Activated CD8-positive, alpha-beta memory T cell treated with anti-CD3 and anti-CD28 coated beads, Interleukin-2, amount 50 U/mL, for 4 hours (primary cell): ENCODE measurements at places on chromosomes 6 and 20.

- DNase-seq, result no peak
Observed at GRCh38 chr6:56618050-56618449, 24.6 kb downstream of the DST start.

- no peak for DNase-seq
Observed at GRCh38 chr6:68760941-68761676, 126.0 kb downstream of the ADGRB3 start.

DNA sequence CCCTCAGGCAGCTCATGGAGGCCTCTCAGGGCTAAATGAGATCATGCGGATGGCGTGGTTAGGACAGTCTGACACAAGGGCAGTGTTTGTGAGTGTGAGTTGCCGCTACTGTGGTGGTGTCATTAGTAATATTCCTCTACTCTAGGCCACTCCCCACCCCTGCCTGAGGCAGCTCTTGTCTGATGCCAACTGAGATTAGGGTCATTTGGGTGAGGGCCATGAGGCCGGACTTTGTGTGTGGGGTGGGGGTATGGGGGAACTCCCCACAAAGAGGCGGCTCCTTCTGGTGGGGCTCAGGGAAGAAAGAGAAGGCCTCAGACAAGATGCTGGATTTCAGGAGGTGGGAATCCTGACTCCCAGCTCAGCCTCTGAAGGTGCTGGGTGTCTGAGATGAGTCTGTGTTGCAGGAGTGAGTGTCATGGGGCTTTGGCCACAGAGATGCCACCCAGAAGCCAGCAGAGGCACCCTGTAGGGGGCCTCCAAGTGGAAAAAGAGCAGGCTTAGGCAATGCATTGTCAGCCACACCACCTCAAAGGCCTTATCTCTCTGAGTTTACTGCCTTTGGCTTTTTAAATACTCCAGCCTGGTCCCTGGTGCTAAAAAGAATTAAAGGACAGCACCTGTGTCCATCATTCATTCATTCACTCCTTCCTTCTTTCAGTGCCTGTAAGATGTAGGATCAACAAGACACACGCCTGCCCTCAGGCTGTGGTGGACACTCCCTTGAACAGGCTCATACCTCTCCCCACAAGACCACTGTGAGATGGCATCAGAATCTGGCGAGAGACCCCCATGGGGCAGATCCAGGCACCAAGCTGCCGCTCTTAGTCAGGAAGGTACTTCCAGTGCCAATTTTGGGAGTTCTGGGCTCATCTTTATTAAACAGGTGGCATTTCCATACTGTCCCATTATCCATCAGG, 175.2 kb downstream of the MRPL14 start:
- DNase-seq, result no peak

GRCh38 chr20:63140514-63141433, 75.2 kb downstream of the YTHDF1 start:
- DNase-seq, result no peak

GRCh38 chr20:14498772-14499171, 161.4 kb upstream of the FLRT3 start:
- no peak for DNase-seq

GRCh38 chr20:11810311-11811083, 107.2 kb upstream of the BTBD3 start:
- DNase-seq, result no peak

DNA sequence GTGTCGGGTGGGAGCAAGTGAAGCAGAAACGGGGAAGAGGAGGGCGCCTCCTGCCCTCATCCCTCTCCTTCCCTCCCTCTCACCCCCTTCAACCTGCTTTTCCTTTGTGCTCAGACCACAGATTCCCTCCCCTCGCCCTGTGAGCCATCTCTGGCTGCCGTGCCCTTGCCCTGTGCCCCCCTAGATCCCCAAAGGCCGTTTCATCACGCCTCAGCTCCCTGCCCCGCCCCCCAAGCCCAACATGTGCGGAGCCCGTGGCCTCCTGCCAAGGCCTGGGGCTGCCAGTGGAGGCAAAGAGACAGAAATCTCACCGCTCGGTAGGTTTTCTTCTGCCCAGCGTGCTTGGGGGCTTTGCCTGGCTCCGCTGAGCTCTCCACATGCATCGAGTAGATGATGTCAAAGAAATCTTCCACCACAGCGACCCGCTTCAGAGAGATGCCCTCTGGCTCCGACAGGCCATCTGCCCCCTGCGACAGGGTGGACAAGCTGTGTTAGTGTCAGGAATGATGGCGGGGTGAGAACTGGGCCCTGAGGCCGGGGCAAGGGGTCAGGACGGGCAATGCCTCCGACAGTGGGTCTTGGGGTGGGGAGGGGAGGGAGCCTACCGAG, 57.6 kb downstream of the NOL4L start:
- no peak for DNase-seq

DNA sequence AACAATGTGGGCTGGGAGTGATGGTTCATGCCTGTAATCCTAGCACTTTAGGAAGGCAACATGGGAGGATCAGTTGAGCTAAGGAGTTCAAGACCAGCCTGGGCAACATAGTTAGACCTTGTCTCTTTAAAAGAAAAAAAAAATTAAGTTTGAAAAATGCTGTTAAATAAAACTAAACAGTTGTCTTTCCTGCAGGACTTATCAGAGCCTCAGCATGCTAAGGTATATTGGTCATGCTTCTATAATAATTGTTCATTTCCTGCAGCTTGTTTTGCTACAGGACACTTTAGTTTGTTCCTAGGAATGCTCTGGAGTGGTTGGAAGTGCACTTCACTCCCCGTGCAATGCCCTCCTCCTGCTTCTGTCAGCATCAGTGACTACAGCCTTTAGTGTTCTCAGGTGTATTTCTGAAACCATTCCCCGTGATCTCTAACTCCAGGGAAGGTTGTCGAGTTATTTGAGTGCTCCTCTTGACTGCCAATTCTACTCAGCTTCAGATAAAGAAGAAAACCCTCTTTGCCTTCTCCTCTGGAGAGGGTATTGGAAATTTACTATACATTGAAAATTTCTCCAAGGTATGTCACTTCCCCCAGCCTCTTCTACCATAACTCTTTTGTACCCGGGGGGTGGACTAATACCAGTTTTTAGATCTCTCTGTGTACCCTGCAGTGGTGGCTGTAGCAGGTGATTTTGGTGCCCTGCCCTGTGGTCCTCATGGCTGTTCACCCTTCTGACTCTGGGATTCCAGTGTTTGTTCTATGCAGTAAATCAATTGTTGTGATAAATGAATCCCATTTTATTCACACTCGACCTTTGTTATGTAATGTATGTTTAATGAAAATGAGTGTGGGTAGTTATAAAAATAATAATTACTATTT, 33.8 kb downstream of the NHLRC1 start:
- no peak for DNase-seq

DNA sequence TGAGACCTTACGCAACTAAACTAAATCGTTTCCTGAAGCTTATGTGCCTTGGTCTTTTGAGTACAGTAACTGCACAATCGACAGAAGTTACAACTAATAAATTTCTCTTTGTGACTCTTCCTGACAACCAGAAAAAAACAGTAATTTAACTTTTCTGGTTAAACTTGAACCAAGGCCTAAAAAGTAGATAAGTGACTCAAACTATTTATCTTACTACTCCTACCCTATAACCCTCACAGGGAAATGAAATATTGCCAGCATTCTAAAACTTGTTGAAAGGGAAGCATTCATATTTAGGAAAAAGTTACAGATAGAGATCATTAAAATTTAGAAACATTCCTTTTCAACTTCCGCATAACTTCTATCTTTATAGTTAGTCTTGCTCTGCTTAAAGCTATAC, 1034.4 kb downstream of the EYS start:
- DNase-seq, result no peak

DNA sequence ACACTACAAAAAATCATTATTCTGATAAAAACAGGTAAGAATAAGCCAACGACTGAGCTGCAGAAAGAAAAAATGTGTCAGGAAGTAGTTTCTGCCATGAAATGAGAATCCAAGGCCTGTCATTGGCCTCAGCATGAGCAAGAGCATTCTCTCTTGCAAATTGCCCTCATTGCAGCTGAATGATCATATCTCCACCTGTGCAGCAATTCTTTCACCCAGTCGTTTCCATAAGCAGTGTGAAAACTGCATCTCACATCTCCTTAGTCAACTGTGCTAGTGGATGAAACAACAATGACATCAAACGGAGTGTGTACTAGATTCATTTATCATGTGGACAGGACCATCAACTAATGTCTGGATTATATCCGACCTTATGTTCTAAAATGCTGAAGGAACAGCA, 88.2 kb upstream of the STXBP5 start:
- DNase-seq, result no peak

DNA sequence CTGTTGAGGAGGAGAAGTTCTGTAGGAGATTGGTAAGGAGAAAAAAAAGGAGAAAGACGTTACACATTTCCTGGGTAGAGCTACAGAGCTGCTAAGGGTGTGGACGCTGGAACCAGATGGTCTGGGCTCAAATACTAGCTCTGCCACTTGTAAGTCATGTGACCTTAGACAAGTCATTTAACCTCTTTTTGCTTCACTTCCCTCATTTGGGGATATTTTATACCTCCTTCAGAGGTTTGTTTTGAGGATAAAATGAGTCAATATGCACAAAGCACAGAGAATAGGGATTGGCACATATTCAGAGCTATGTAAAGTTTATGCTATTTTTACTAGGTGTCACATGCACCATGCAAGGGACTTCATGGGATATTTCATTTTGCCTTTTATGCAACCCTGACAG, 708.8 kb downstream of the DHX35 start:
- DNase-seq, result no peak

DNA sequence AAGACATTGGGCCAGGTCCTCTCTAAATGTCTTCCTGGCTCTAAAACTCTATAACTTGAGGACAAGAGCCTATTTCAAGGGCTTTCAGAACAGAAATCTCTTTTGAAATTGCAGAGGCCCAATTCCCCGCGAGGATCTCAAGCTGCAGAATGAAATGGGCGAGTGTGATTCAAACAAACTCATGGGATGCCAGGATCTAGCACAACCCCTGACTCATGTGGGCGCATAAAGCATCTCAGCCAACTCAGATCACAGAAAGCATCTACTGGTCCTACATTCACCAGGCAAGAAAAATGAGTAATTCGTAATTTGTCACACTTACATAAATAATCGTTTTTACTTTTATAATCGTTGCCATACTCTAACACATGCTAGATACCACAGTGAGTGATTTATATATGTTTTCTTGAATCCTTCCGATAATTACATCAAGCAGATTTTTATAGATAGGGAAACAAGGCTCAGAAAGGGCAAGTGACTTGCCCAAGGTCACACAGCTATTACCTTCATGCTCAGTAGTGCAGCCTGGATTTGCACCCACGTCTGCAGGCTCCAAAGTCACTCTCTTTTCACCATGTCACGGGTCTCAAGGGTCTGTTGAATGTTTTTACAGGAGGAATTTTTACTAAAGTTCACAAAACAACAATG, 26.2 kb downstream of the FOXF2 start:
- DNase-seq, result no peak

GRCh38 chr20:47126709-47127108, 229.8 kb downstream of the ZMYND8 start:
- no peak for DNase-seq

DNA sequence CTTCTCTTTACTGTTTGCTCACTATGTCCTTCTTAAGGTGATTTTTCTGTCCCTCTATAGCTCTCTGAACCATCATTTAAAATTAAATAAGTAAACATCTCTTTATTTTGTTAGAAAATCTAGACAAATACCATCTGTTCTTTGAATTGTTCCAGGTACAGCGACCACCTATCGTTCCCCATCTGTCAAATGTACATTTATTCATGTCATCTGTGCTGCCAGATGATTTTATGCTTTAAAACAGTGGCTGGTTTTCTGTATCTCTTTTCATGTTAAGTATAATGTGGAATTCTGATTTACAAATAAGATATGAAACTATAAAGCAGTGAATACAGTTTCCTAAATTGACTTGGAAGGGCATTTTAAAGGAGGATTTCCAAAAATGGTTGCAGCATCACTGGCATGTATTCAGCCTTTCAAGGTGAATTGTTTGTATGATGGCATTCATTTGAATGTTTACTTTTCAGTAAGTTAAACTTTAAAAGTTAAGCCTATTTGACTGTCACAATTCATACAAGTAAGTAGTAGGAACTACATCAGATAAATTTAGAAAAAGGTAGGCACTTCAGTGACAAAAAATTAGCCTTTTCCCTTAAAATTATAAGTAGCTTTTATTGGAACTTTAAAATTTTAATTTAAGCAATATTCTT, 92.6 kb upstream of the CLVS2 start:
- DNase-seq, result no peak

DNA sequence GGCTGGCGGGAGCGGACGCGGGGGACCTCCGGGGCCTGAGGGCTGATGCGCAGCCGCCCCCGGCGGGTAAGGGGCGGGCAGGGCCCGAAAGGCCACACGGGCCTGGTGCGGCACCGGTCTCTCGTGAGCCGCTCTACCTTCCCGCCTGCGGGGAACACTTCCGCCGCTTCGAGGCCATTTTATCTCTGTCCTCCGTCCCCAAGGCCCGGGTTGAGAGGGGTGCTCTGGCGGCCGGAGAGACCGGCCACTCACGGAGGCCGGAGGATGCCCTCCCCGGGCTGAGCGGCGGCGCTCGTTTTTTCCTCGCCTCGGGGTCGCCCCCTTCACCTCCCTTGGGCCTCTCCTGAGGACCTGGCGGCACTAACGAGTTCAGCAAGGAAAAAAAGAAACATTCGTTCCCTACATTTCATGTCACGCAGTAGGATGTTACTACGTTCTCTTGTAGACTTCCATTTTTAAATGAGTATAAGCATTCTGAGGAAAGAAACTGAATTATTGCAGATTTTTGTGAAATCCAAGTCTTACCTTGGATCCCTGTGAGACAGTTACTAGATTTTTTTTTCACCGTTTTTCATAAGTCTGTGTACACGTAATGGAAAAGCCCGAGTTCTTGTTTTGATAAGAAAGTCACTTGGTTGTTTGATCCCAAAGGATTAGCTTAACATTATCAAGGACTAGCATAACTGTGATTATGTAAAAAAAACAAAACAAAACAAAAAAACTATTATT, 575 bp downstream of the WTAP start:
- DNase-seq, result no peak

- DNase-seq, result no peak
Observed at GRCh38 chr6:106906232-106906631, 68.3 kb downstream of the CD24 start.

DNA sequence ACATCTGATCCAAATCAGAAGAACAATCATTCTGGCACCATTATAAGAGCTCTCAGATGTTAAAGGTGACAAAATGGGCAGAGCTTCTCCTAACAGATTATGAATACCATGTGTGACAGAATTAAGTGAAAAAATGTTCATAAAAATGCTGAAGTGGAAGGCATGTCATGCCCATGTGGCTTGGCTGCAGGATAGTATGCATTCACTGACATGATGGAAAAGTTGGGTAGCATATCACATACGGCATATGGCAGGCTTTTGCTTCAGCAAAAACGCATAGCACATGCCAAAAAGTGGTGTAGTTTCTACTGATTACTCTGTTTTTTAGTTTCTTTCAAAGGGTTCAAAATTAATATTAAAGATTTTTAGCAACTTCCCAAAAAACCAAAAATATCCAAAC, 731.5 kb upstream of the EPHA7 start:
- no peak for DNase-seq

DNA sequence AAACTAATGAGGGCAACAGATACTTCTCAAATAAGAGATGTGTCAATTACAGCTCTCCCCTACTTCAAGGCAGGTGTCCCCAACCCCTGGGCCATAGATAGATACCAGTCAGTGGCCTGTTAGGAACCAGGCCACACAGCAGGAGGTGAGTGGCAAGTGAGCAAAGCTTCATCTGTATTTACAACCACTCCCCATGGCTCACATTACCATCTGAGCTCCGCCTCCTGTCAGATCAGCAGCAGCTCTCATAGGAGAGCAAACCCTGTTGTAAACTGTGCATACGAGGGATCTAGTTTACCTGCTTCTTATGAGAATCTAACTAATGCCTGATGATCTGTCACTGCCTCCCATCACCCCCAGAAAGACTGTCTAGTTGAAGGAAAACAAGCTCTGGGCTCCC, 422.1 kb downstream of the GJA1 start:
- DNase-seq, result no peak
